ENCODE measurements at places on chromosomes 5 and 9. TPM values are rescaled to one million over a fixed set of nuclear protein-coding genes. Genes with fewer than 3 reads are reported as not detected.

RGS7BP gene
- polyA plus RNA-seq: not detected

DNA sequence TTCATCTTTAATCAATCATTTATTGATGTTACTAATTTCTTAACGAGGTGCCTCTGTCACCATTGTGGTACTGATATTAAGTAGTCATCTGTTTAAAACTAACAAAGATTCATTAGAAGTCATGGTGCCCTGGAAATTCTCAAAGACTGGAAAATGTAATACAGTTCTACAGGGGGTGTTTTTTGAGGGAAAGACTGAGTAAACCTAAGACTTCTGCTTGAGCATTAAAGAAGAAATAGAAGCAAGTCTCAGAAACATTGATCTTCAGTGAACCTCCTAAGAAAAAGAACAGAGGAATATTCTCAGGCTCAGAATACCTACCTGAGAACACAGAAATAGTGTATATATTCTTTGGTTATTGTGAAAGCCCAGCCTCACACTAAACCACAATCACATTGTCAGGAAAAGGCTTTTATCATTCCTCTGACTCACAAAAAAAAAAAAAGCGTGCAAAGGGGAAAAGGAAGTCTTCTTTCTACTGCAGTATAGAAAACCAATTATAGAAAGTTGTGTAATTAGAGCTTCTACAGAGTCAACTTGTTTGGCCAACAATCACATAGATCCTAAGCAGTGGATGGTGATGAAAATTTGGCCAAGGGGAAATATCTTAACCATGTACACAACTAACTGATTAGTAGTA is 60.8 kb downstream of the HINT1 start:
- DNase-seq: no peak

UNC13B gene
- polyA plus RNA-seq: 15.4 TPM

GRCh38 chr5:44646016-44646415 is 162.7 kb upstream of the MRPS30 start:
- DNase-seq: no peak

ZNF658 gene
- 4.0 TPM for polyA plus RNA-seq

RMRP gene
- 306 TPM for polyA plus RNA-seq

GRCh38 chr5:133307275-133307674 is 255.5 kb downstream of the HSPA4 start:
- DNase-seq: no peak

DNA sequence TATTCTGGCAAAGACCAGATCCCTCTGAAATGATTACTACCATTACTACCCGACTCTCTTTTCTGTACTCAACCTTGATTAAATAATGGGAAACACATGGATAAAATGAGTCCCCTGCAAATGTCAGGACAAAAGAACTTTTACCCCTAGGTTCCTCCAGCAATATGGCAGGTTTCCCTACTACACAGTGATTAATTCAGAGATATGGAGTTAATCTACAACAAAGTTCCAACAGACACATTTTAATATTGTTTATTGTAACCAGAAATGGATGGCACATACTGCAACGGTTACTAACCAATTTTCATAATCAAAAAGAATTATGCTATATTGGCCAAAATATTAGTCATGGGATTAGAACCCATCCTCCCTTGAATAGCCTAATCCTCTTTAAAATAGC is 294.8 kb downstream of the ATPSCKMT start:
- no peak for DNase-seq

GRCh38 chr5:107289030-107289714 is 381.6 kb downstream of the EFNA5 start:
- DNase-seq: no peak

DNA sequence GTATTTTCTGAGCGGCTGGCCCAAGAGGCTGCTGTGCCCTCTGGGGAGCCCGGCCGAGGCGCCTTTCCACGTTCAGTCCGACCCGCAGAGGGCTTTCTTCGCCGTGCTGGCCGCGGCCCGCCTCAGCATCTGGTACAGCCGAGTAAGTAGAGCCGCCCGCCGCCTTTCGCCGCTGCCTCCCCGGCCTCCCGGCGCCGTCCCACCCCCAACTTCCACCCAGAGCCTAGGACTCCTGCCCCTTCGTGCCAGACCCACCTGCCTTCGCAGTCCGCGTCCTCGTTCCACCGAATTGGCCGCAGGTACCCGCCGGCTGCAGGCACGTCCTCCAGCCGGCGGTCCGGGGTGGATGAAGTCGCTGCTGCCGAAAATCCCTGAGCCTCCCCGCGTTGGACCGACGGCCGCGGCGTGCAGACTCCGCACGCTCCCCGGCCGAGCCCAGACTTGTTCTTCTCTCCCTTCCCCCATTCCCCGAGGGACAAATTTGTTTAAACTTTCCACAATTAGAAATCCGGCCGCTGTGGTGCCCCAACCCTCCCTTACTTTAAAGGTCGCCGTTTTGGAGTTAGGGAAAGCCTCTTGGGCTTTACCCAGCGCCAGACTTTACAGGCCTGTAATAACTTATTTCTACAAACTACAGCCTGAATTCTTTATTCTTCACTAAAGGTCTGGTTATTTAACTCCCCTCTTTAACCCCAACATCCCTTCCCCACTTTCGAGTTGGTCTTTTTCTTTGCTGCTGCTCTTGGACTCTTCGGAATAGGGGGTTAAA is 589 bp downstream of the RIC1 start:
- DNase-seq: no peak

PLPP1 gene
- polyA plus RNA-seq: 43.7 TPM

DNA sequence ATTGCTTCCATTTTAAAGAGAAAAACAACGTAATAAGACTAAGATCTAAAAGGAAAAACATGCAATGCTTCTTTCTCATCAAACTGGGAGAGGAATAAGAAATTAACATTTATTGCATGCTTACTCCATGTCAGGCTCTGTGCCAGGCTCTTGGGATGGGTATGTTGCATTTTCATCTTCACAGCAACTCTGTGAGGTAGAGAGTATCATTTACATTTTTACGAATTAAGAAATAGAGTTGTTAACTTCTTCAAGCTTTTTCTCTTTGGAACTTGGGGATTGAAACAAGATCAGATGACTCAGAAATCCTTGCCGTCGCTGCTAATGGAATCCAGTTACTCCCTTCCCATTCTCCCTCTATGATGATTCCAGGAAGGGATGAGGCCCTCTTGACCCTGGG is 39.5 kb downstream of the PDE8B start:
- no peak for DNase-seq

DNA sequence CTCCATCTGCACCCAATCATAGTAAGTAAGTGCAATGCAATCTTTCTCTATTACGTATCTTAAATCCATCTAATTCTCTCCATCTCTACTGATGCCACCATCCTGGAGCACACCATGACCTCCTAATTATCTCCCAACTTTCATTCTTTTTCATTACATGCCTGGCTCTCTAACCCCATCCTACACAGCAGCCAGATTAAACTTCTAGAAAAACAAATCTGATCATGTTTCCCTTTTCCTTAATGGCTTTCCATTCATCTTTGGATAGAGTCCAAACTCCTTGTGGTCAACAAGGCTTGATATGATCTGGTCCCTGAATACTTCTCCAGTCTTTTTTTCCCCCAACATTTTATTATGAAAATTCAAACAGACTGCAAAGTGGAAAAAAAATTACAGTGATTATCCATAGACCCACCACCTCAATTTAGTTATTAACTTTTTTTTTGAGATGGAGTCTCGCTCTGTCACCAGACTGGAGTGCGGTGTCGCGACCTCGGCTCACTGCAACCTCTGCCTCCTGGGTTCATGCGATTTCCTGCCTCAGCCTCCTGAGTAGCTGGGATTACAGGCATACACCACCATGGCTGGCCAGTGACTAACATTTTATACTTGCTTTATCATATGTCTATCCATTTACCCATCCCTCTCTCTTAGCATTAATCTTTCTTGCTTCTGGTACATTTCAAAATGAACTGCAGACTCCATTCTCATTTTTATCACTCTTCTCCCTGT is 5.2 kb downstream of the PPP2R2B start:
- DNase-seq: no peak

GRCh38 chr9:124782661-124783574 is 6.0 kb downstream of the OLFML2A start:
- DNase-seq: no peak

GRCh38 chr9:28136113-28136512 is 562.8 kb upstream of the C9orf72 start:
- DNase-seq: no peak

INVS gene
- polyA plus RNA-seq: 22.5 TPM

SLC36A2 gene
- not detected for polyA plus RNA-seq

GRCh38 chr9:9563817-9564216 is 1049.0 kb downstream of the PTPRD start:
- DNase-seq: no peak

- no peak for DNase-seq
These were observed 9.8 kb downstream of the CKMT2 start for GRCh38 chr5:81242906-81243436.

DNA sequence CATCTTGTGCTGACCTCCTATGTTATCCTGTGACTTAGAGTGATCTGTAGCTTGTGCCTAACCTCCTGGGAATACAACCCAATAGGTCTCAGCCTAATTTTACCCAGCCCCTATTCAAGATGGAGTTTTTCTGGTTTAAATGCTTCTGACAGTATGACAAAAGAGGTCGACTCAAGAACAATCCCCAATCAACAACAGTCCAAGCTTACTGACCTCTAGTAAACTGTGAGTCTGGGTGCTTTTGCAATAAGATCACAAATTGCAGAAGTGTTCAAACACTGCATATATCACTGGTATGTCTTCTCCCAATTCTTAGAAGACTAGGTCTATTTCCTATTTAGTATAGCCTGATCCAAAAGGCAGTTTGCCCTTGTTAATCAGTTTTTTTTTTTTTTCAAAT is 323.5 kb upstream of the PTGER4 start:
- DNase-seq: no peak

DNA sequence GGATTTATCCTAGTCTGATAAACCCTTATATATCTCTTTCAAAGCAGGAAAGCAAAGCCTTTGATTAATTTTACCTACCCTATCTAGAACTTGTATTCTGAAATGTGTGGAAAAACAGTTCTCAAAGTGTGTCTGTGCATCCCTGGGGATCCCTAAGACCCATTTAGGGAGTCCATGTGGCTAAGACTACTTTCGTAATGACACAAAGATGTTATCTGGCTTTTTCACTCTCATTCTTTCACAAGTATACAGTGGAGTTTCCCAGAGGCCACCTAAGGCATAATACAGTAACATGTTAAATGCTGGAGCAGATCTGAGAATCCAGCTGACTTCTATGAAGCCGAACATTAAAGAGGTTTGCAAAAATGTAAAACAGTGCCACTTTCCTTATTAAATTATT is 54.3 kb upstream of the TNFSF15 start:
- DNase-seq: no peak

DNA sequence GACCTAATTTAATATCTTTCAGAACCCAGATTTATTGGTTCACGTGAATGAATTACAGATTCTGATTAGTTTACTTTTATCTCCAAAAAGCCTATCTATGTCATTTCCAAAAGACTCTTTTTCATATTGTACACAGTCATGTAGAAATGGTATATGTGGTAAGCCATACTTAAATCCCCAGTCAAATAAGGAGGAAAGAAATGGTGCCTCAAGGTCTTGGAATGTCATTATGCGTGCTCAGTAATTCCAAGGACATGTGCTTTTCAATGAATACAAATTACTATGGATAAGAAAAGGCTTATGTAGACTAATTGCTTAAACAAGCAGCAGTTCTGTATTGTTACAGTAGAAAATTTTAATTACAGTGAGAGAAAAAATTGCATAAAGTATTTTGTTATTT is 64.1 kb upstream of the TYRP1 start:
- DNase-seq: no peak

GRCh38 chr9:7316166-7316795 is 483.3 kb downstream of the DMAC1 start:
- DNase-seq: no peak

- DNase-seq: no peak
These were observed 2.4 kb upstream of the HAPLN1 start for GRCh38 chr5:83723031-83723430.

GRCh38 chr9:121133104-121133816 is 58.5 kb downstream of the CNTRL start:
- no peak for DNase-seq

LRRC26 gene
- polyA plus RNA-seq: not detected

GRCh38 chr5:93250424-93250823 is 330.6 kb downstream of the NR2F1-AS1 start:
- DNase-seq: no peak

ADAMTS6 gene
- 21.3 TPM for polyA plus RNA-seq

DNA sequence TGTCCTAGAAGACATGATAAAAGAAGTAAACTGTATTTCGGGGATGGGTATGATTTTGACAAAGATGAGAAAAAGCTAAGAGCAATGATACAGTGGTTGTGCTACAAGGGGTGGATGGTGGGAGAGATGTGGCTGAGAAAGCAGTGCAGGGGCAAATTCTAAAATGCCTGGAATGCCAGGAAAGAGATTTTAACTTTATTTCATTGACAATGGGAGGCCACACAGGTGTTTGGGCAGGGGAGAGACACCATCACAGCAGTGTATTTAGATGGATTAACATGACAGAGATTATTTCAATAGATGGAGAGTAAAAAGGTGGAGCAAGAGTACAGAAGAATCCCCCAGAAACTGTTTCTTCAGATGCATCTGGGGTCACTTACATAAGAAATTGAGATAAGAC is 71.2 kb downstream of the MAMDC2 start:
- no peak for DNase-seq

IFNA2 gene
- polyA plus RNA-seq: not detected

ZNF474 gene
- 0.37 TPM for polyA plus RNA-seq

DNA sequence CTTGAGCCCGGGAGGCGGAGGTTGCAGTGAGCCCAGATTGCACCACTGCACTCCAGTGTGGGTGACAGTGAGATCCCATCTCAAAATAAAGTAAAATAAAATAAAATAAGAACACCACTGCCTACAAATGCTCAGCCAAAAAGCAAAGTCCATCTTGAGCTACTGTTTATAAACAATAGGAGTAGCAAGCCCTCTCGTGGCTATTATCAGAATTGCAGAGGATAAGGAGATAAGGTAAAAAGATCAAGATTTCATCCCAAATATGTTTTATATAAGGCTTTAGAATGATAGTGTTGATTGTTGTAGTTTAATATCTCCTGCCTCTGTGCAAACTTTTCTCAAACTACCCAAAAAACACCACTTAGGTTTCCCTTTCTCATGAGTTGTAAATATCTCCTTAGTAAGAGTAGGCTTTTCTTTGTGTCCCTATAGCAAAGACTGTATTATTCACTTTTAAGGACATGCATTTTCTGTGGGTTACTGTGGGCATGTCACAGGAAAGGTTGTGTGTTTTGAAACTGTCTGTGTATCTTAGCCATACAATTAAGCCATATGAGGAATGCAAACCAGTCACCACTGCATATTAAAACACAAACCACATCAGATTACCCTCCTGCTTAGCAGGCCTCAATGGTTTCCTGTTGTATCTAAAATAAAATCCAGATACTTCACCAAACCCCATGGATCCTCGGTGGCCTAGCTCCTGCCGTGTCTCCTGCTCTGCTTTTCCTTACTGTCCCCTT is 31.8 kb upstream of the CKS2 start:
- DNase-seq: peak; percentile 21

Data from AG04450 (cell line).